EL (cell line): ENCODE measurements at places on chromosomes 12 and 14.
A peak's percentile ranks its signal among the peaks of the same experiment; 100 is the strongest.

DNA sequence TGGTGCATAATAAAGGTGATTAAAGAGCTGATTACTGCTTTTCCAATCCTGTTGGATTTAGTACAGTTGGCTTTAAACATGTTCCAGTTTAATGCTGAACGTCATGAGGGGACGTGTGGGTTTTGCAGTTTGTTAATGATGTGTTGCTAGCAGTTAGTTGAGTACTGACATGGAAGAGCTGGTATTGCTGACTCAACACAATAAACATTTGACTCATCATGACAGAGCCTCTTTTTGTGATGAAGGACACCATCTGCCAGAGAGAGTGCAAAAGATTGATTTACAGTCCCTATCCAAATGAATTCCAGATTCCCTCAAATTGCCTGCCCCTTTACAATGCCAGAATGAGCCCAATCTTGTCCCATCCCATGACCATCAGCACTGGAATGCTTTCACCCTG is 346.2 kb upstream of the PRICKLE1 start:
- peak; percentile 40 for DNase-seq

GRCh38 chr14:71610149-71610548 is 322.1 kb upstream of the RGS6 start:
- DNase-seq: no peak

DNA sequence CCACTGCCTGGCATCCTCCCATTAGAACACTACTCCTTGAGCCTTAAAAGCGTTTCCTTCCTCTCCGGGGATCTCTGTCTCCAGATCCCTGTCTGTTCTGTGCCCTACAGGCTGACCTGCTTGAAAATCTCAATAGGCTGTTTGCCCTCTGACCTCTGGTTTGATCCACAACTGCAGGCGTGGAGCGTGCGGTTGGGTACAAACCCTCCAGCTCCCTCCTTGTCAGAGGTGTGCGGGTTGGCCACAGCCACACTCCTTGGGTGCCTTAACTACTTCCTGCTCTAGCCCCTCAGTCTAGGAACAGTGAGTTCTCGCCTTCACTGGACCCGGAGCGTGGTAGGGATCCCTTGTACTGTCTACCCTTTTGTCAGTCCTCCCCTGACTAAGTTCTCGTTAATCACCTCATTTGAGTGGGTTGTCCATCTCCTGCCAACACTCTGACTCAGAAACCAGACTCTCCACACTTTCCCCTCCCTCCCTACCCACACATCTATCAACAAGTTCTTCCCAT is 33.1 kb downstream of the CMKLR1 start:
- peak; percentile 52 for DNase-seq

- DNase-seq: peak; percentile 32
Measured at GRCh38 chr12:123896767-123897166, 75.9 kb downstream of the CCDC92 start.
